KG1 (cell line): ENCODE measurements at places on chromosomes 12 and 14.

DNA sequence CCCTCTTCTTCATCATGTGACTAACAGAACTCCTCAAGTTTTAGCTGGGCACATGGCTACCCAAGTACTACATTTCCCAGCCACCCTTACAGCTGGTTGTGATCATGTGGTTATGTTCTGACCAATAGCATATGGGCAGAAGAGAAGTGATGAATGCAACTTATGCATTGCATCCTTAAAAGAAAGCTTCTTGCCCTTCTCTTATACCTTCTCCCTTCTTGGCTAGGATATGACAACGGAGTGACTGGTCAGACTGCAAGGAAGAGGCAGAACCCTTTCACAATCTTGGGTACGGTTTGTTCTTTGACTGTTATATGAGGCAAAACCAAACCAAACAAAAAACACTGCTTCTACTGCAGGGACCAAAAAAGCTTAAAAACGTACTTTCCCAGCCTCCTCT lies 66.5 kb upstream of the MAX start:
- DNase-seq, result no peak

DNA sequence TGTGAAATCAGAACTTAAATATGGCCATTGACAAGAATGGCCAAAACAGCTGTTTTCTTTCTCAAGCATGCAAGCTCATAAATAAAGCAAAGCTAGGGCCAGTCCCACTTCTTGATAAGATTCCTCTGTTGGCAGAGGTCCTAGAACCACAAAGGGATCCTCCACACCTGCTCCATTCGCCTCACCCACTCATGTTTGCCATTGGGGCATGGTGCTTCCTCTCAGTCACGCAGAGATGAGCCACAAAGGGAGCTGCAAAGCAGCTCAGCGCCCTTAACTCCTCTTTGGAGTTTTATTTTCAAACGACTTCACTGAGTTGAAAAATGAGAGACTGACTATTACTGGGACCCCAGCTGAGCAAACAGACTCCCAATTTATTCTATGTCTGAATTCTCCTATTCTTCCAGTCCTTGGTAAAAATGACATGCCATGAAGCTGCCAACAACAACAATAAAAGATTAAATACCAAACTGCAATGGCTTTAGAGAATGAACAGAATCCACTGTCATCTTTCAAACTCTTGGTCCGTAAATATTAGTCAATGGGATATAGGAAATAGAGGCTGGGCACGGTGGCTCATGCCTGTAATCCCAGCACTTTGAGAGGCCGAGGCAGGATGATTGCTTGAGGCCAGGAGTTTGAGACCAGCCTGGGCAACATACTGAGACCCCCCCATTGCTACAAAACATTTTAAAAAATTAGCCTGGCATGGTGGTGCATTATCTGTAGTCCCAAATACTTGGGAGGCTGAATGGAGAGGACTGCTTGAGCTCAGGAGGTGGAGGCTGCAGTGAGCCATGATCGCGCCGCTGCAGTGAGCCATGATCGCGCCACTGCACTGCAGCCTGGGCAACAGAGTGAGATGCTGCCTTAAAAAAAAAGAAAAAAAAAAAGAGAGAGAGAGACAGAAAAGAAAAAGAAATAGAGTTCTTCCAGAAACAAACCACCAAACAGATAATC lies 16.4 kb downstream of the MANSC1 start:
- no peak for DNase-seq

GRCh38 chr12:71011261-71011660 lies 90.7 kb upstream of the PTPRR start:
- DNase-seq, result no peak

DNA sequence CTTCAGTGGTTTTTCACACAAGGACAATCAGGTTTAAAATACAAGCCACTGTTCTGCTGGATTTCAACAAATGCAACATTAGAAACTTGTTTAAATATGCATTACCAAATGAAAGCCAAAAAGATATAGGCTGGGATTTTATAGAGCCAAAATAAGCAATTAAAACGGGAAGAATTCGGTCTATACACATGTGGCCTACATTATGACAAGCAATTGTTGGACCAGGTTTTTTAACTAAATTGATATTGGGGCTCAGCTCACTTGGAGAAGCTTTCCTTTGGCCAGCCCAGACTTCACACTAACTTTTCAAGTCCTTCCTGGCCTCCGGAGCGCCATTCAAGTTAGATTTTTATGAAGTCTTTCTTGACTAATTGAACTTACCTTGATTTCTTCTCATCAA lies 16.9 kb upstream of the PDE3A start:
- no peak for DNase-seq

DNA sequence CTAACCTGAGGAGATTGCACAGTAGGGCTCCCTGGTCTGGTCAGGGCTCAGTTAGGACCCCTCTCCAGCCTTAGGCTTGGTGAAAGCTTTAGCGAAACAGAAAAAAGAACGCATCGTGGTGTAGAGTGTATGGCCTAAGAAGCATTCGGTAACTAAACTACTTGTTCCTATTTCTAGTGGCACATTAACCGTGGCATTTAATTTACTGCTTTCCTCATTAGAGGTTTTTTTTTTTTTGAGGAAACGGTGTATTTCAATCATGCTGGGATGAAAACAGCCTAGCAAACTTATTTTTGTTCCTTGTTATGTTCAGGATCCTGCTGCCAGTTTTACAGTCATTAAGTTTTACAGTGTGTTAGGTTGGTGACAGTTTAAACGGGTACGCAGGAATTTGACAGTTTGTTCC lies 518 bp upstream of the OSBPL8 start:
- DNase-seq, result peak; percentile 81

- DNase-seq, result no peak
These were observed 202.8 kb upstream of the SOX5 start for GRCh38 chr12:24152270-24152669.

DNA sequence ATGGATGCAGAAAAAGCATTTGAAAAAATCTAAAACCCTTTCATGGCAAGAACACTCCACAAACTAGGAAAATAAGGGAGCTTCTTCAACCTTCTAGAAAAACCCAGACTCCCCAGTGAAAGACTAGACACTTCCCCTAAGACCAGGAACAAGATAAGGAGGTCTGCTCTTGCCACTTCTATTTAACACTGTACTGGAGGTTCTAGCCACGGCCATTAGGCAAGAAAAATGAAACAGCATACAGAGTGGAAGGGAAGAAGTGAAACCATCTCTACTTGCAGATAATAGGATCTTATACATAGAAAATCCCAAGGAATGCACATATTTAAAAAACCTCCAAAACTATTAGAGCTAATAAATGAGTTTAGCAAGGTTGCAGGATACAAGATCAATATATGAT lies 42.3 kb downstream of the CHGA start:
- no peak for DNase-seq

DNA sequence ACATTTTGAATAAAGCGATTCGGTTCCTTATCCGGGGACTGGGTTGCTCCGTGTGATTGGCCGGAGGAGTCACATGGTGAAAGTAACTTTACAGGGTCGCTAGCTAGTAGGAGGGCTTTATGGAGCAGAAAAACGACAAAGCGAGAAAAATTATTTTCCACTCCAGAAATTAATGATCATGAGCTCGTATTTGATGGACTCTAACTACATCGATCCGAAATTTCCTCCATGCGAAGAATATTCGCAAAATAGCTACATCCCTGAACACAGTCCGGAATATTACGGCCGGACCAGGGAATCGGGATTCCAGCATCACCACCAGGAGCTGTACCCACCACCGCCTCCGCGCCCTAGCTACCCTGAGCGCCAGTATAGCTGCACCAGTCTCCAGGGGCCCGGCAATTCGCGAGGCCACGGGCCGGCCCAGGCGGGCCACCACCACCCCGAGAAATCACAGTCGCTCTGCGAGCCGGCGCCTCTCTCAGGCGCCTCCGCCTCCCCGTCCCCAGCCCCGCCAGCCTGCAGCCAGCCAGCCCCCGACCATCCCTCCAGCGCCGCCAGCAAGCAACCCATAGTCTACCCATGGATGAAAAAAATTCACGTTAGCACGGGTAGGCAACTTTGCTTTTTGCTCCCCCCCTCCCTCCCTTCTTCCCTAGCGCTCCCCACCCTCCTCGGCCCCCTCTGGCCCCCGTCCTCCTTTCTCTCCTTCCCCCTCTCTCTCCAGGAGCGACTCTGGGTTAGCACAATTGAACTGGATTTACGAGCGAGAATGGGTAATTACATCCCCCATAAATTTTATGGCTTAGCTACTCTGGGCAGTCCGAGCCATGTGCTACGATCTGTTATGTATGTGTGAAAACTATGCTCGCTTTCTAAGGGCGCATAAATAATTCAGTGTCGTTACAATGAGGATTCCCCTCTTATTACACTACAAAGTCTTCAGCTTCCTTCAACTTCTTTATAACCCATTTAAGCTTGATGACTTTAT lies at the start of gene HOXC4:
TSS of gene HOXC4 (plus strand) at position 85 of the 991 bp plus-strand sequence. CDS start at position 173, 88 bp downstream.
- DNase-seq, result no peak

DNA sequence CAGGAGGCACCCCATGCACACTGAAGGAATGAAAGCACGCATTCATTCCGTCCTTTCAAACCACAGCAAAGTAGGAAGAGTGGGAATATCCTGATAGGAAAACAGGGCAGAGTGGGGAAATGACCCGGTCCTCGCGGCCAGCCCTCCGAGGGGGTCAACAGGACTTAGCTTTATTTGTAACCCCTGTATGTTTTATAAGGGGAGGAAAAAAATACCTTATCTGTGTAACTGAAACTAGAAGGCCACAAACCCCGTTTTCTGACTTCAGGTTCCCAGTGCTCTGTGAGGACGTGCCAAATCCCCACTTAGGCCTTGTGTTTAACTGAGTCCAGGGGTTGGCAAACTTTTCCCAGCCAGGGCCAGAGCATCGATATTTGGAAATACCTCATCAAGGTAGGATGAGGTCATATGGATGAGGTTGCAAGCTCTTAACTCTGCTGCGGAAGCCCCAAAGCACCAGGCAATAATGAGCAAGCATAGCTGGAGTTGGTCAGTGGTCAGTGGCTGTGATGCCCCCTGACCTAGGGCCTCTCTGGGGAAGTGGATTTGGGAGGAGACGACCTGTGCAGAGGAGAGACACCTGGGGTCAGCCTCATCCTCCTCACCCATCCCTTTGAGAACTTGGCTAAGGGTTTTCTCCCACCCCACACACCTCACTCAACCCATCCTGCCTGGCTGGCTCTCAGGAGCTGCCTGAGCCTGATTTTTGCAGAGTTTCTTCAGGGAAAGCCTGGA lies 58.5 kb downstream of the RBM19 start:
- no peak for DNase-seq

- DNase-seq, result no peak
These were observed 904 bp upstream of the FAM177A1 start for GRCh38 chr14:35044939-35045797.

DNA sequence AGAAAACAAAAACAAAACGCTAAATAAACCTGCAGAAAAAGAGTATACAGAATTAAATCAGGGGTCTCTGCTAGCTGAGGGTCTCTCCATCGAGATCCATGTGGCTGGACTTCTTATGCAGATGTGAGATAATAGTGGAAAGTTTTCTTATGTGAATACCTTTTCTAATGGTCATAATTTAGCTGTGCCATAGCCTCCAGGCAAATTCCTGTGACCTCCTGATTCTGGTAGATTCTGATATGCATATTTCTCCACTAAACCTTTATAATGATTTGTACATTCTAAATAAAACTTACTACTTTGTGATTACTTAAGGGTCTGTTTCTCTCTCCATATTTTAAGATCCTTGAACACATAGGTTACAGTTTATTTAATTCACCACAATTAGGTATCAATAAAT lies 1002.6 kb downstream of the GALC start:
- DNase-seq, result no peak

DNA sequence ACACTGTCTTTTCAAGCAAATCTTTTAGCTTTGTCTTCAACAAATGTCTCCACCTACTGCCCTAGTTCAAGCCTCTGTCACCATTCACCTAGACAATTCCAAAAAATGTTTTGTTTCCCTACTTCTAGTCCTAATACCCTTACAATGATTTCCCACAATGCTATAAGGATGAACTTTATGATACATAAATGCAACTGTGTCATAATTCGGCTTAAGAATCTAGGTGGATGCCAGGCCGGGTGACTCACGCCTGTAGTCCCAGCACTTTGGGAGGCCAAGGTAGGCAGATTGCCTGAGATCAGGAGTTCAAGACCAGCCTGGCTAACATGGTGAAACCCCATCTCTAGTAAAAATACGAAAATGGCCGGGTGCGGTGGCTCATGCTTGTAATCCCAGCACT lies 20.7 kb upstream of the CREBL2 start:
- no peak for DNase-seq

DNA sequence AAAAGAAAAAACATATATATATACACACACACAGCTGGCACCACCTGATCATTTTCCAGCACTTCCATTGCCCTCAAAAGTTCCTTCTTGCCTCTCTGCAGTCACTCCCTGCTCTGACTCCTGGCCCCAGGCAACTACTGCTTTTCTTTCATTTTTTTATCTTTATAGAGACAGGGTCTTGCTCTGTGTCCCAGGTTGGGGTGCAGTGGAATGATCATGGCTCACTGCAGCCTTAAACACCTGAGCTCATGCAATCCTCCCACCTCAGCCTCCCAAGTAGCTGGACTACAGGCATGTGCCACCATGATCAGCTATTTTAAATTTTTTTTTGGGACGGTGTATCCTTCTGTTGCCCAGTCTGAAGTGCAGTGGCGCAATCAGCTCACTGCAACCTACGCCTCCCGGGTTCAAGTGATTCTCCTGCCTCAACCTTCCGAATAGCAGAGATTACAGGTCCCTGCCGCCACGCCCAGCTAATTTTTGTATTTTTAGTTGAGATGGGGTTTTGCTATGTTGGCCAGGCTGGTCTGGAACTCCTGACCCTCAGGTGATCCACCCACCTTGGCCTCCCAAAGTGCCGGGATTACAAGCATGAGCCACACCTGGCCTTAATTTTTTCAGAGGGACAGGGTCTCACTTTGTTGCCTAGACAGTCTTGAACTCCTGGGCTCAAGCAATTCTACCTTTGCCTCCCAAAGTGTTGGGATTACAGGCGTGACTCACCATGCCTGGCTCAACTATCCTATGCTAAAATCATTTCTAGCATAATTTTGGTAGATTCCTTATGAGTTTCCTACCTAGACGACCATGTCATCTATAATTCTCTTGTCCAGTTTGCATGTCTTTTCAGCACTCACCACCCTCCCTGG lies 7.8 kb downstream of the HSP90AA1 start:
- no peak for DNase-seq

DNA sequence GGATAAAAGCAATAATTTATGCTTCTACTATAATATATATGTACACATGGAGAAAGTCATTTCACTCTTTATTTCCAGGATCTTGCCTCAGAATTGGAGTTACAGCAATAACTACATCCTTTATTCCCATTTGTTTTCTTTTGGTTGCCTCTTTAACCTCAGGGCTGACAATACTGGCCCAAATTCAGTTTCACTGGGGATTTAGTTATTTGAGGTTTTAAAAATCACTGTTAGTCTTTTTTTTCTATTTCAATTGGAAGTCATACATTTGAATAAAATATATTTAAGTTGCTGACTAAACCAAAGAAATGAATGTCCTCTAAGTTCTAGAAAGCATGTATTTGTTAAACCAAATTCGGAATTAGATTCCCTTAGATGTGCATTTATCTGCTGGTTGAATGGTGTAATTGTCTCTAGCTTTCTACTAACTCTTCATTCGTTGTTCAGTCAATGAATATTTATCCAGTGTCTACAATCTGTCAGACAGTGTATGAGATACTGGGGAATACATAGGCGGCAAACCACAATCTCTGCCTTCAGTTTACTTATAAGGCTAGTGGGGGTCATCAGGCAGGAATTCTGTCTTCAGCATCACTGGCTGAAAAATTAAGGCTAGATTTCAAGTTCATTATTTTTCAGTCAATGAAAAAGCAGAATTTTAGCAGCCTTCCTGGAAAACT lies 190.8 kb upstream of the ARHGAP5 start:
- no peak for DNase-seq
